ENCODE measurements at places on chromosomes 2 and 18.
A peak's percentile ranks its signal among the peaks of the same experiment; 100 is the strongest.

- peak; percentile 16 for DNase-seq
Measured at GRCh38 chr2:7773362-7774360, 856.4 kb downstream of the RNF144A start.

GRCh38 chr18:12703096-12703567 is 290 bp downstream of the PSMG2 start:
- DNase-seq = no peak

- peak; percentile 36 for DNase-seq
Measured at GRCh38 chr2:197707316-197708213, 2.4 kb downstream of the MARS2 start.

- no peak for DNase-seq
Measured at GRCh38 chr18:38644875-38645641, 1079.5 kb upstream of the CELF4 start.

- no peak for DNase-seq
Measured at GRCh38 chr2:48914477-48915089, 159.1 kb upstream of the LHCGR start.

GRCh38 chr18:36374262-36374661 is 76.7 kb downstream of the FHOD3 start:
- DNase-seq = no peak

GRCh38 chr2:46634905-46635304 is 155.5 kb downstream of the TMEM247 start:
- DNase-seq = no peak

- no peak for DNase-seq
Measured at GRCh38 chr2:126792186-126792585, 106.5 kb upstream of the TEX51 start.

DNA sequence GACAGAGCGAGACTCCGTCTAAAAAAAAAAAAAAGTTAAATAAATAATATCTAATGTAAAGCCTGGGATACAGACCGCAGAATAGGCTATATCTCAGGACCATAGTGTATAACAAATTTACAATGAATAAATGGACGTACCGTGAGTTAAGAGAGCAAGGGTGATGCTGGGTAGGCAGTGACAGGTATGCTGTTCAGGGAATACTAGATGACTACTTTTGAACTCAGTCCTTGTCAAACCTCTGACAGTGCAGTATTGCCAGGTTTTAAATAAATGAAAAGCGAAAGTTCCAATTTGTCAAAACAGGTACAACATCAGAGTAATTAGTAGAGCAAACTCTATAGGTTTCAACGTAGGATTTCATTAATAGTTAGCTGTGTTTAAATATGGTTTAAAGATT is 76.8 kb downstream of the CALCRL start:
- DNase-seq = no peak

GRCh38 chr2:216134958-216135541 is 25.9 kb downstream of the XRCC5 start:
- no peak for DNase-seq

- DNase-seq = no peak
Measured at GRCh38 chr2:233137040-233137439, 76.9 kb downstream of the INPP5D start.

DNA sequence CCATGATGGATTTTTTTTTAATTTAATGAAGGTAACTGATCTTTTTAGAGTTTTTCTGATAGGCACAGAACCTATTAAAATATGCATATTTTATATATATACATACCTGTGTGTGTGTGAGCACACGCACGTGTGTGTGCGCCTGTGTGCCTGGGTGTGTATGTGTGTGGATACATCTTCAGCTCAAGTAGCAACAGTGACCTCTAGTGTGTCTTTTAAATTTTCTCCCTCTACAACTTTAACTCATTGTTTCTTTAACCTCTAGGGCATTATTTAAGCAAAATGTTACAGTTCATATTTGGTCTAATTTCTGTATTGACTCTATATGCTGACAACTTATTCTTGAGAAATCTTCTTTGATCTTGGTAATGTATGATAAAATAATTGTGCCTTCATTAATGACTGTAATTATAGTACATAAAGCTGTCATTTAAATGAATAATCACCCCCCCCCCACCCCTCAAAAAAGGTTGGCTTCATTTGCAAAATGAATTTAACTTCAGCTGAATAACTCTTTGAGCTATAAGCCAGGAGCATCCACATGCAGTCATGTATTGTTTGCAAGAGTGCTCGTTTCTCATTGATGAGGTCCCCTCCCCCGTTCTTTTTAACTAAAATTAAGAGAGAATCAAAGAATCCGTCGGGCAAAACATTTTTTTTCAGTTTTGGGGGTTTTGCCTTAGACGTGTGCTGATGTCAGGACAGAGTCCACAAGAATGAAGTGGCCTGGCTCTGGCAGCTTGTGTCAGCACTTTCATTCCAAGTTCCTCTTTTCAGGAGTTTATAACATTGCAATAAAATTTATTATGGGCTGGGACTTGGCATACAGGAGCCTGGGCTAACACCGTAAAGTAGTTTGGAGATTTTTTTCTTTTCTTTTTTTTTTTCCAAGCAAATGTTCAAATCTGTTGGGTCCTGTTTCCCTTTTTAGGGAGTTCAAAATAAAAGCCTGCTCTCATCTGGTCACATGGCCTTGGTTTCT is 80.0 kb downstream of the ETAA1 start:
- peak; percentile 16 for DNase-seq

DNA sequence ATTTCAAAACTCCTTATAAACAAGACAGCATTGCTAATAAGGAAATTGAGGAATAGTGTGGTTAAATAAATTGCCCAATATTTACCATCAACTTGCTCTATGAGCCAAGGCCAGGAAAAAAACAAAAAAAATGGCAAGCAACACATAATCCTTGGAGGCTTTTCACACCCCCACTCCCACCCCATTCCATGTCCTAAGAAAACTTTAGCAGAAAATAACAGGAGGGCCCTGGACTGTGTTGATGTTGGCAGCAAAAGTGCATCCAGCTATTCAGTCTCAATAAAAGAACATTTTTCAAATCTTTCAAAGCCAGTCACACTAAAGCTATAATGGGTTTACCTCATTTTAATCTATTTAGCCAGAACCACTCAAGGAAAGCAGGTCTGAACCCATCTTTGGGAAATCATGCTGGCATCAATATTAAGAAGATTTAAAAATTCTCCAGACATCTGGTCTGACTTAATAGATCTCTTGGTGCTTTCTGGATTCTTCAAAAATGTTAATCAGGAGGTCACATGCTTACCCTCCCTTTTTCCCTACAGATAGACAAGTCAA is 34.6 kb upstream of the STK17B start:
- DNase-seq = peak; percentile 57

- no peak for DNase-seq
Measured at GRCh38 chr2:165499131-165499530, 29.6 kb downstream of the CSRNP3 start.

DNA sequence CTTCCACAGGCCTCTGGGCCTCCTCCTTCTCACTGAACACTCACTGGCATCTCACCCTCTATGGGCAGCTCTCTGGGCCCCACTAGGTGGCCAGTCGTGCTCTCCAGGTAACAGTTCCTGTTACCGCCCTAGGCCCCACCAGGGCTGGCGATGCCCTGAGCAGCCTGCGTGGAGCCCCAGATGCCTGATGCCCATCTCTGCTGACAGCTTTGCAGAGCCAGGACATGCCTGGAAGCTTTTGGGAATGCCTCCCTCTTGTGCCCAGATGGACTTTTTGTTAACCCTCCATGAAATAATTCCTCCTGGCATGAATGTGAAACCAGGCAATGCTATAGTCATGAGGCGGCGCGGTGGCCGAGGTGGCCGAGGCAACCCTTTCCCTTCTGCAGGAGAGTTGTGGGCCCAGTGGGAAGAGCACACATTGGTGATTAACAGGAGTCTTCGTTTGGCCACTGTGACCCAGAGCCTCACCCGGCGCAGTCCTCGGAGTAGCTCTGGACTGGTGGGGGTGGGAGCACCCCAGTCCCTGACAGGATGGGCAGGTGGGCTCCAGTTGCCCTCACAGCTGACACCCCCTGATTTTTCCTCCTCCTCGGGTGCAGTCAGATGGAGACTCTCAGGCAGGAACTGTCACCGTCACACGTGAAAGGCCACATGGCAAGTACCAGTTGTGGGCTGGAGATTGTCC is 80.0 kb downstream of the SH3BP4 start:
- DNase-seq = no peak

DNA sequence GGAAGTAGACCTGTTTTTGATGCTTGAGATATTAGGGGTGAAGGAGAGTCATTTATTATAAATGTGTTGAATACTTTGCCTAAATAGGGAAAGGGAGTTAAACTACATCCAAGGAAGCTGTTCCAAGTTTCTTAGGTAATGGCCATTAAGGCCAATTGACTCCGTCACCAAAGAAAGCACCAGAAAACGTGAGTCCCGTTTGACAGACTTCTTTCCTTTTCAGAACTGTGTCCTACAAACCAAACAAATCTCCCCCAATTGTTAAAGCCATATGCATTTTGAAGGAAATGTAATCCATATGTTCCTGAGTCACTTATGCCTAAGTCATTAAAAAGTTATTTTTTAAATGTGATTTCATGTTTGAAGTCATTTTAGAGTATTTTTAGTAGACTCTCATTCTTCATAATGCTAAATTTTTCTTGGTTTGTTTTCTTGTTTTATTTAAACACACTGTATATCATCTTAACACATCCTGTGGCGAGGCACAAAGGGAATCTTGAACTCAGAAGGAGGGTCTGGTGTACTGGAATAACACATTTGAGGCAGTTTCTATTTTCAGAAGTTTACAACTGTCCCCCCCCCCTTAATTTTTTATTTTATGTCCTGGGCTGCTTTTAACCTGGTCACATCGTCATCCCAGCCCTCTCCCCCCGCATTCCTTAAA is 133.7 kb downstream of the RHBDD1 start:
- DNase-seq = no peak

GRCh38 chr2:11562011-11562410 is 28.2 kb downstream of the GREB1 start:
- no peak for DNase-seq

DNA sequence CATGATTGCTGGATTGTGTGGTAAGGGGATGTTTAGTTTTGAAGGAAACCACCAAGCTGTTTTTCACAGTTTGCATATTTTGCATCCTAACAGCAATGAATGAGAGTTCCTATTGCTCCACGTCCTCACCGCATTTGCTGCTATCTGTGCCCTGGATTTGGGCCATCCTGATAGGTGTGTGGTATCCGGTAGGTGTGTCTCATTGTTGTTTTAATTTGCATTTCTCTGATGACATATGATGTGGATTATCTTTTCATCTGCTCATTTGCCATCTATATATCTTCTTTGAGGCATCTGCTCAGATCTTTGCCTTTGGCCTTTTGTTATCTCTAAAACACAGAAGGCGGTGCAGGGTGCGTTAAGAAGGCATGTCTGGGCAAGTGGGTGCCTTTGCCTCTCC is 73.3 kb downstream of the LONRF2 start:
- DNase-seq = no peak

DNA sequence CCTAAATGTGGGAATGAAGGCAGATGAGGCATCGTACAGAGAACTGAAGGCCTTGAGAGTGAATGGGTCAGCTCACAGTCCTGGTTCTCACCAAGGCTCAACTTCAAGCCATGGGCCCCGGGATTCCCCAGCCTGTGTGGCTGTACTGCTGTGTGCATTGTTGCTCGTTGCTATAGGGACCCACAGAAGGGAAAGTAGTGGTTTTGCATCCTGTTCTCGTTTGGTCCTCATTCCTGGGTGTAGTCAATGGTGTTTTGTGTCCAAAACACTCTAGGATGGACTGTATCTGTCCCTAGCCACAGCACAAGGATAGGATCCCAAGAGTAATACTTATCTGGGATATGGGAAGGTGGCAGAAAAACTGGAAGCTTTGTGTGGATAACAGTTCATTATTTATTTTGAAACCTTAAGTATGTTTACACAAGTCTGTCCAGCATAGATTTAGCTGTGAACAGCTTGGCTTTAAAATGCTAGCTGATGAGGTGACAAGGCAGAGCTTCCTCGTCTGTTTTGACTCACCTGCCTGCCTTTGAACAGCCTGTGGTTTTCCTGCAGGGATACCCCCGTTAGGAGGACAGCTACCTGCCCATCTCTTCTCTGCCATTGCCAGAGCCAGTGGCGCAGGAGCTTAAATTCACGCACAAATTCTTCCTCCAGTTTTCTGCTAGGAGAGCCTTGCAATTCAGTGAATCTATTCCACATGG is 85.0 kb downstream of the WDSUB1 start:
- peak; percentile 40 for DNase-seq

GRCh38 chr18:51076503-51076902 is 46.5 kb downstream of the SMAD4 start:
- DNase-seq = no peak

- no peak for DNase-seq
Measured at GRCh38 chr18:51054764-51055163, 24.8 kb downstream of the SMAD4 start.

DNA sequence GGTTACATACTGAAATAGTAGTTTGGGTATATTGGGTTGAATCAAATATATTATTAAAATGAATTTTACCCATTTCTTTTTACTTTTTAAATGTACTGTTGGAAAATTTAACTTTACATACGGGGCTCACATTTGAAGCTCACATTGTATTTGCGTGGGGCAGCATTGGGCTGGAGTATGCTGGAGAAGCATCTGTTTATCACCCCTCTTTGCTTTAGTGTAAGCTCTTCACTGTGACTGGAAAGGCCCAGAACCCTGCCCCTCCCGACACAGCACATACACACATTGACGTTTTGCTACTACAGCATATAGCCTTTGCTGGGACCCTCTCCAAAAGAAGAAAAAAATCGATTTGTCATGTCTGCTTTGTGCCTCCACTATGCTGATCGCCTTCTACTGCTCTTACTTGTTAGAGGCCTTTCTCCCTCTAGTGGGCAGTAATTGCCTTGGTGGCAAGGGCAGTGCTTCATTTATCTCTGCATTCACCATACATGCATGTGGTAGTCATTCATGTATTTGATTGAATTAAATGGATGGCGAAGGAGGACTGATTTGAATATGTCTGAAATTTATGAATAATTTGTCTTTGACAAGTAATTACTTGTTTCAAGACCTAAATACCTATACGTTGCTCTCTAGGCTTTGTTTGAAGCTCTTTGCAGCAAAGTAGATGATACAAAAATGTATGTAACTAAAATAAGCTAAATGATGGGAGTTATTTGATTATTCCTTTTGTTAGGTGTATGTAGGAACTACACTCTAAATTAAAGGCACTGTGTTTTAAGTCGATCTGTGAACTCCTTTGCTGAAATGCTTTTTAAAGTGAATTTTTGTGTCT is 37.4 kb downstream of the VAPA start:
- DNase-seq = peak; percentile 57
